Choroid plexus epithelial cell (primary cell): ENCODE measurements at places on chromosomes 5 and 9.

GRCh38 chr9:123036893-123037545 is 3.6 kb downstream of the GPR21 start:
- DNase-seq = peak; percentile 7

DNA sequence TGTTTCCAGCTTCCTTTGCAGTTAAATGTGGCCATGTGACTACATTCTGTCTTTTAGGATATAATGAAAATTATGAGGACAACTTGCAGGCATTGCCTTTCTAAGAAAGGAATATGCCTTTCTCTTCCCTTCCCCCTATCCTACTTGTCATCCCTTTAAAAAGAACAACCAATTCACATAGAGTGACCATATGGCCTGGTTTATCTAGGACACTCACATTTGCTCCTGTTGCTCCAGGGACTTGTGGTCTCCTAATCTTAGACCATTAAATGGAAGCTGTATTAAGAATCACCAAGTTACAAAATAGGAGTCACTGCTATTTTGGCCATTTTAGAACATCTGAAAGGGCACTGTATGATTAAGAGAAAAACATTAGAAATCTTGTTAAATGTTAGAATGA is 520.3 kb downstream of the DTWD2 start:
- no peak for DNase-seq

DNA sequence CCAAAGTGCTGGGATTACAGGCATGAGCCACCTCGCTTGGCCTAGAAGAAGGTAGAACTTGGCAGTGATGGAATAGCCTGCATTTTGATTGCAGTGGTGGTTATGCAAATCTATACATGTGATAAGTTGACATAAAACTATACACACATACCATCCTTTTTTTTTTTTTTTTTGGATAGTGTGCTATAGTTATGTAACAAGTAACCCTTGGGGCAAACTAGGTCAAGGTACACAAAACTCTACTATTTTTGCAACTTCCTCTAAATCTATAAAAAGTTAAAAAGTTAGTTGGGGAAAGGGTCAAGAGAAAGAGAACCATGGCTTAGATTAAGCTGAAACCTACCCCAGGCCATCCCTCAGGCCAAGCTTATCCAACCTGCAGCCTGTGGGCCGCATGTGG is 11.1 kb downstream of the TRIM14 start:
- no peak for DNase-seq

DNA sequence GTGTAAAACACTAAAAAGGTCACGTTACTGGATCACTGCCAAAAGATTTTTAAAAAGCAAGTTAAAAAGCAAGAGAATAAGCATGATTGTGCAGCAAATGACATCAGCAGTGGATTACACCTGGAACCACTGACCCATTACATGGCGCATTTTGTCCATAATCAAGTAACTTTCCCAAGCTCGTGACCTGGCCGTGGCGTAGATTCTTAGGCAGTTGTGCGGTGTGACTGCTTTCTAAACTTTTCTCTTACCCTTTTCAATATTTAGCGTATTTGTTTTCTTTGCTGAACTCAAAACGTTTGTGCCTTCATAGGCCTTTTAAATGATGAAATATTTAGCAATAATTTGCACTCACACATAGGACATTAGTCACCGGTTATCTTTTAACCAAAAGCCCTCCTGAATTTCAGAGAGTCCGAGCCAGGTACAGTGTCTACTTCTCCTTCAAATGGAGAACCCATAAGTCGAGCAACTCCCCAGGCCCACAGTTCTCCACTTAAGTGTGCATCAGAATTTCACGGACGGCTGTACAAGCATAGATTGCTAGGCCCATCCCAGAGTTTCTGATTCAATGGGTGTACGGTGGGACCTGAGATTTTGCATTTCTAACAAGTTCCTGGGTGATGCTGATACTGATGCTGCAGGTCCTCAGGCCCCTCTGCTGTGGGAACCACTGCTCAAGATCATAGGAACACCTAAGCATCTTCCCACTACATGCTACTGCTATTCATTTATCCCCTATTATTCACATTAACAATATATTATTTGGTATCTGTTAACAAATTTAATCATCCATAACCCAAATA is 144.4 kb downstream of the GLIS3 start:
- no peak for DNase-seq

DNA sequence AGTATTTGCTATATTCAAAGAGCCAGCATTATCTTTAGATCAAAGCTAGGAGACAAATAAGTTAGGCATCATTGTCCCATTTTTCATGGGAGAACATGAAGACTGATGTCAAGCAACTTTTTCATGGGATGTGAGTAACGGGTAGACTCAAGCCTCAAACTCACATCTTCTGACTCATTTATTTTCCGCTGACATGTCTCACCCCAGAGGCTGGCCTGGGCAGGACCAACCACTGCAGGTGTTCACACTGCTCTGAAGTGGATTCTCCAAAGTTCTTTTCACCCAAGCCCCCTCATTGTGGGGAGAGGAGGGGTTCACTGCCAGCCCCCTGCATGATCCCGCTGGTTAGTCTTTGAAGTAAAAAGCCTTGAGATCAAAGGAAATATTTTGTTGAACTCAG is 34.9 kb upstream of the BASP1 start:
- DNase-seq = no peak

- no peak for DNase-seq
Measured at GRCh38 chr9:90825586-90825985, 24.0 kb downstream of the SYK start.

DNA sequence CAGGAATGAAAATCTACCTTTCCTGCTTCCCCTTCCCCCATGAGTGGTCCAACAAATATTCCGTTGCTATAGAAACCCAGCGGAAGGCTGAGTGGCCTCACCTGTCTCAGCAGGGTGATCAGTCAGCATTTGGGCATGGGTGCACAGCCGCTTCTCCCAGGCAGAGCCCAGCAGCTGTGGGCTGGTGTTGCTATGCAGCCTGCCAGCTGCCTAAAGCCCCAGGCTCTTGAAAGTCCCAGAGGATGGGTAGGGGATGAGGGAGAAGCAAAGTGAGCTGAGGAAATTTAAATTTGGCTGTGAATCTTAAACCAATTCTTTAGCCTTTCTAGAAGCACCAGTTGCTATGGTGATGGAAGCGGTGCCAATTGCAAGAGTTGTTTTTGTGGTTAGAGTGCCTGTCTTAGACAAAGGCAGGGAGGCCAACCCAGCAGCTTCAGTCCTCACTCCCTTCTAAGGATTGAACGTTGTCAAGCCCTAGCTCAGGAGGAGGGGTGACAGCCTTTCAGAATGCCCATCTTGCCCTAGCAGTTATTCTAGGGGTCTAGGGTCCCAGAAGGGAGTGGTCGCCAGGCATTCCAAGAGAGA is 151.5 kb upstream of the PITX1 start:
- DNase-seq = peak; percentile 34

DNA sequence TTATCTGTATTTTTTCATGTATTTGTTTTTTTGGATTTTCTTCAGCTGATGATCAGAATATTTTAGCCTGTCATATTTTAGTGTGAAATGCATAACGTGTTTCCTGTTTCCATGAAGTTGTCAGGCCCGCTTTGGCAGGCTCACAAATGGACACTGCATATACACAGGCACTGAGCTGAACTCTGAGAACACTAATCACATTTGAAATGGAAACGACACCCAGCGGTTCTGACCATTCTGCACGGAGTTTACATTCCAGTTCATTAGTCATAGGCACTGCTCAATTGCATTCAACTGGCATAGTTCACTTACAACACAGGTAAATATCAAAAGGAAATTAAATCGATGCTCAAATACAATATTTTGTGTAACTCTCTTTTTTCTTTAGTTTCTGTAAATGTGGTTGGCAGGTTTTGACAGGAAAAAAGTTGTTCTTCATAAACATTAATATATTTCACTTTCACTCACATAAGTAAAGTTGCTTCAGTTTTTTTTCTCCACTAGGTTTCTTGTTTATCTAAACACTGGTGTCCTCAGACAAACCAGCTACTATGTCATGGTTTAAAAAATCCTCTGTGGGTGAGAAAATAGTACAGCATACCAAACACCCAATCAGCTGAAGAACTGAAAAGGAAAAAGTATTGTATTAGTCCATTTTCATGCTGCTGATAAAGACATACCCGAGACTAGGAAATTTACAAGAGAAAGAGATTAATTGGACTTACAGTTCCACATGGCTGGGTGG is 559.0 kb upstream of the DAP start:
- DNase-seq = peak; percentile 5

- DNase-seq = no peak
Measured at GRCh38 chr9:78031444-78031892, at the start of gene GNAQ. TSS of gene GNAQ (minus strand) at chr9:78031811. CDS start at chr9:78031235, 576 bp downstream.

GRCh38 chr9:74494490-74494889 is 2.6 kb upstream of the RORB start:
- DNase-seq = no peak

DNA sequence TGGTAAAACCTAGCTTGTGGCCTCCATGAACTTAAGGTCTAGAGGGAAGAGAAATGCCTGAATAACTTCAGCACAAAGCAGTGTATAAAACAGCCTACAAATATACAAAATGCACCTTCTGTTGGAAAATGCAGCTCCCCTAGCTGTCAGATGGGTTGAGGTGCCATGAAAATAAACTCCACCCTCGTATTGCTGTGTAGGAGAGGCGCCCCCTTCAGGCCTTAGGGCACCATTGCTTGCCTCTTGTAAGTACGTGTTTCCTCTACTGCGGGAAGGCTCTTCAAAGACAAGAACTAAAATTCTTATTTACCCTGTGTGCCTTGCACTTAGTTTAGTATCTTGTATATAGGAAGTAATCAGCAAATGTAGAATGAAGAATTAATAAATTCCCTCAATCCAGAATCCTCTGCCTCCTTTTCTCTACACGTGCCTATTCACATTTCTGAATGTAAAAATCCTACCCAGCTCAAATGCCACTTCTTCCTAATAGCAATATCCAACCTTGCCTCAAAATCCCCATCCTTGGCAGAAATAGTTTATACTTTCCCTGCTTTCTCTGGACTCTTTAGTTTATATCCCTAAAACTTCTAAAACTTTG is 393.7 kb upstream of the PDE4D start:
- peak; percentile 85 for DNase-seq

DNA sequence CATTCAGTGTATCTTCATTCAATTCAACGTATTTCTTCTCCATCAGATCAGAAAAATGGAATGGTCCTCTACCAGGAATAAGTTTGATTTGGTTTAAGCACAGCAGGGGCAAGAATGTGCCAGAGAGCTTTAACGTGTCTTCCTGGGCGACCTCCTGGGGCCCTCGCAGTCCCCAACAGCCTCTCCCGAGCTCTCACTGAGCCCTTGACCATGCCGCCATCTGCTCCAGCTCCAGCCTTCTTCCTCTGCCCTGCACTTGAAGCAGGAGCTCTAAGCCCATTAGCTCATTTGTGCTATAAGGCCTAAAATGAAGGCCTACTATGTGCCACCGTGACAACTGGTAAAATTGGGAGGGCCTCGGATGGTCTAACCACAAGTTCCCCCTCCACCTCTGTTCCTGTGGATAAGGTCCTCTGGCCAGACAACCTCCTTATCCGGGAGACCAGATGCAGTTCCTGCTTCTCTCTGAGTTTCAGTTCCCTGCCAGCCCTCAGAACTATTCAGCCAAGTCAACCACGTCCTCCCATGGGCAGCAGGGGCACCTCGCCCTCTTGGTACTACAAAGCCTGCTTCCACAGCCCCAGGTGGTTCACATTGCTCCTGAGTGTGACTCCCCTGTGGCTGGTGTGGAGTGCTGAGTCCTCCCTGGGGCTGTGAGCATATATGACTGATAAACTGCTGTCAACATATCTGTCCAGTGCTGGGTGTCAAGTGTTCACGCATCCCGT is 35.8 kb downstream of the C5orf15 start:
- no peak for DNase-seq

GRCh38 chr9:115972362-115972761 is 181.2 kb upstream of the PAPPA start:
- DNase-seq = peak; percentile 38

- peak; percentile 23 for DNase-seq
Measured at GRCh38 chr5:125874717-125875116, 548.5 kb upstream of the GRAMD2B start.

GRCh38 chr5:81361600-81361999 is 32.3 kb downstream of the ACOT12 start:
- no peak for DNase-seq

DNA sequence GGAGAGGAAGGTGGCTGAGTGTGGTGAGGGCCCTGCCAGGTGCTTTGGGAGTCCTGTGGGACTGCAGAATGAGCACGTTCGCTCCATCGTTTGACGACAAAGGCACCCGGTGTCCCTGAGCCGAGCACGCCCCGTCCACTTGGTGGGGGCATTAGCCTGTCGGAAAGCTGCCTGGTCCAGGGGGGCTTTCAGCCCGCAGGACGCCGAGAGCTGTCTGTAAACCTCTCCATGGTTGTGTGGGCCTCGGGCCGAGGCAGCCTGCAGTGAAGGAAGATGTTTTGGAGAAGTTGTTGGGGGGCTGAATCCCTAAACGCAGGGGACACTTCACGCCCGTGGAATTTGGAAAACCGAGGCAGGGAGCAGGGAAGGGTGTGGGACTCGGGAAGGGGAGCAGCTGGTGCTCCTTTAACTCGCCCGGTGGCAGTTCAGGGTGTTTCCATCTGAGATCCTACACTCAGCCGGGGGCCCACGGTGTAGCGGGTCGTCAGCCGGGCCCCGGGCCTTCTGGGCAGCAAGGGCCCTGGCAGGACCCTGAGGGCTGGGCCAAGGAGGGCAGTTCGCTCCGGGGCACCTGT is 53.8 kb downstream of the MRPL36 start:
- no peak for DNase-seq

GRCh38 chr5:1545805-1546355 is 22.1 kb upstream of the LPCAT1 start:
- DNase-seq = no peak

DNA sequence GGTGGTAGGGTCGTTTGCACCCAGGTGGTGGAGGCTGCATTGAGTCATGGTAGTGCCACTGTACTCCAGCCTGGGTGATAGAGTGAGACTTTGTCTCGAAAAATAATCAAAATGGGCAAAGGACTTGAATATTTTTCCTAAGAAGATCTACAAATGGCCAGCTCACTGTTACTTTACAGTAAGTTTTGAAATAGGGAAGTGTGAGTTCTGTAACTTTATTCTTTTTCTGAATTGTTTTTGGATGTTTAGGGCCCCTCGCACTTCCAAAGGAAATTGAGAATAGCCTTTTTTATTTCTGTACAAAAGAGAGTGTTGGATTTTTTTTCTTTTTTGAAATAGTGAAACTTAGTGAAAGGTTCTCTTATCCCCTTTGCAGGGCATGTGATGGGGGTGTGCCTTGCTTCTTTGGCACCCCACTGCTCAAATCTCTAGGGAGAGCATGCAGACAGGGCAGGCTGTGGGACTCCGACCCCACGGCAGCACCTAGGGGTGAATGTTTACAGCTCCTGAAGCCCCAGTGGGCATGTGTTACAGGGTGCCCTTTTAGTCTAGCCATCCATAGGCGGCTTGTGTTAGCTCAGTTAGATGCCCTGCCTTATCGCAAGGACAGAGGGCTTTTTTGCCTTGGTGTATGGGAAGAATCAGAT is 33.3 kb downstream of the GPBP1 start:
- no peak for DNase-seq

DNA sequence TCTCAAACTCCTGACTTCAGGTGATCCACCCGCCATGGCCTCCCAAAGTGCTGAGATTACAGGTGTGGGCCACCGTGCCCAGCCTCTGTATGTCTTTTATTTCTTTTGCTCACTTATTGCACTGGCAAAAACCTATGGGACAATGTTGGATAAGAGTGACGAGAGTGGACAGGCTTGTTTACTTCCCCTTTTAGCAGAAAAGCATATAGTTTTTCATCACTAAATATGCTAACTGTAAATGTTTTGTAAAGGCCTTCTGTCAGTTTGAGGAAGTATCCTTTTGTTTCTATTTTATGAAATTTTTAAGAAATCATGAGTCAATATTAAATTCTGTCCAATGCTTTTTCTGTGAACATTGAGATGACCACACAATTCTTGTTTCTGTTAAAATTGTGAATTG is 103.3 kb downstream of the AUH start:
- no peak for DNase-seq
